ENCODE measurements at places on chromosomes 4 and X.

GRCh38 chr4:136737066-136737465, 795.2 kb downstream of the PCDH18 start:
- no peak for DNase-seq

DNA sequence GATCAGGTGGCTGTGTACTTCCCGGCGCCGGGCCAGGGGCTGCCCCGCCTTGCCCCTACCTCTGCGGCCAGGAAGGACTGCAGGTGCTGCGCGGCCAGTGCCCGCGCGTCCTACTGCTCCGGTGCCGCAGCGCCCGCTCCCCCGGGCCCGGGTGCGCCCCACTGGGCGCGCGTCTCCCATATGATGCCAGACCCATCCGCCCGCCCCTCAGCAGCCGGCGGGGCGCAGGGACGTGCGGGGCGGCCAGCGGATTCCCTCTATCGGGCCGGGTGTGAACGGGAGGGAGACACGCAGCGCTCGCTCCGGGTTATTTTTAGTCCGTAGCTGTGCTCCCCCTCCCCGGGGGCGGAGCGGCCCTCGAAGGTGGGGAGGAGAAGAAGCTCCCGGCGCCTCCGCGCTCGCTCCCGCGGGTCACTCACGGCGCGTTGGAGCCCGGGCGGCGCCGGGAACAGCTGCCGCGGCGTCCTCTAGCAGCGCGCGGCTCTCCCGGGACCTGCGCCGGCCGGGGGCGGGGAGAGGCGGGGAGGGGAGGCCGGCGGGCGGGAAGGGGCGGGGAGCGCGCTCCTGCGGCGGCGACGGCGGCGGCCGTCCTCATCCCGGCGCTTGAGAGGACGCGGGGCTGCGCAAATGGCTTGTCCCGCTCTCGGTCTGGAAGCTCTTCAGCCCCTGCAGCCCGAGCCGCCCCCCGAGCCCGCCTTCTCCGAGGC, 103.6 kb downstream of the UCHL1 start:
- DNase-seq = peak; percentile 48

DNA sequence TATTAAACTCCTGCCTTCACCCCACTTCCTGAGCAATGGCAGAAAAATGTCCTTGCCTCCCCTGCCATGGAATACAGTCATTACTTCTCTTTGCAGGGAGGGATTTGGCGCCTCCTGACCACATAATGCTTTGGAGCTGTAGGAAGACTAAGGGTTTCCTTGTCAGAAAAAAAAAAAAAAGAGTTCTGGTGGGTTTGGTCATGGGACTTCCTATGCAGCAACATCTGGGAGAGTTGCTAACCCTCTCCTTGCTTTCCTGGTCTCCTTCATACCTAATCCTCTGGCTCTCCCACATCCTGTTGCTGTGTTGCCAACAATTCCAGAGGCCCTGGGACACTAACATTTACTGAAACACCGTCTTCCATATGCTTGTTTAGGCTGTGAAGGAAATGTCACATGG, 75.1 kb upstream of the MBNL3 start:
- no peak for DNase-seq

GRCh38 chr4:124025000-124025399, 628.4 kb downstream of the SPRY1 start:
- no peak for DNase-seq

GRCh38 chrX:135531813-135532212, 11.4 kb downstream of the INTS6L start:
- DNase-seq = no peak

GRCh38 chr4:142201041-142201440, 564.7 kb downstream of the IL15 start:
- DNase-seq = no peak

Data from common myeloid progenitor, CD34-positive (primary cell).